Eye (tissue), 1 donor: ENCODE measurements at places on chromosomes 7 and 10.

DNA sequence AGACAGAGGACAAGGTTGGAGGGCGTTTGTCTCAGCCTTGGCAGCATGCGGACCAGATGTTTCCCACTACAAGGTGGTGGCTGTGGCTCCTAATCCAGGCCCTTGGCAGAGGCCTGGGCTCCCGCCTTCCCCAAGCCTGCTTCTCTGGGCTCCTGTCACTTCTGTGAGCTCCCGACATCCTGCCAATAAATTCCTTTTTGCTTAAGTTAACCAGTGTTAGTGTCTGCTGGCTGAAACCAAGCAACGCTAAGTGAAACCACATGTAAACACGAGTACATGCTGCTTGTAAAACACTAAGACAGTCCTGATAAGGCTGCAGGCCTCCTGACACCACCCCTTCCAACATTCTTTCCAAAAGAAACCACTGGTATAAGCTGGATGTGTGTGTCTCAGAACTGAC is 263.6 kb upstream of the ZMIZ1 start:
- DNase-seq = peak; percentile 92

DNA sequence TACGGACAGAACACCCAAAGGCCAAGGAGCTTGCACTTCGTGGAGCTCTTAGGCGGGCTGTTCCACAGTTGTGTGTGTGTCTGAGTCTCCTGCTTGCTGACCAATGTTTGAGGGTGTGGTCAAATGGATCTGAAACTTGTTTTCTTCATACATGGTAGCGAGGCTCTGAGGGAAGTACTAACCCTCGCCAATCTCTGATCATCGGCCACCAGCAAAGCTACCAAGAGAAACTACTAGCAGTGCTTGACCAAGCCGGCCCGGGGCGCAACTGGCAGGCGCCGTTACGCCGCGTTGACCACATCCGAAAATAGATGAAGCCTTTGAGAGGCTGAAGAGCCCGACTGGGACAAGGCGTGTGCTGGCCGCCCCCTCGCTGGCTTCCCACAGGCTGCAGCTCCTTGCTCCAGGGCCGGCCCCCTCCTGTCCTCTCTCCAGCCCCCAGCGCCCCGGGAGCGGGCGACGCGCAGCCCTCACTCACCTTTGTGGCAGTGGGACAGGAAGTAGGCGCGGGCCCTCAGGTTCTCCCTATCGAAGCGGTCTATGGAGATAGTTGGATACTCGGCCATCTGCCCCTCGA is 384 bp downstream of the DCLRE1C start:
- DNase-seq = no peak

- no peak for DNase-seq
These were observed 211.2 kb downstream of the SEMA3D start for GRCh38 chr7:84975586-84976185.

- DNase-seq = no peak
These were observed 4.2 kb upstream of the PILRA start for GRCh38 chr7:100369105-100369504.

DNA sequence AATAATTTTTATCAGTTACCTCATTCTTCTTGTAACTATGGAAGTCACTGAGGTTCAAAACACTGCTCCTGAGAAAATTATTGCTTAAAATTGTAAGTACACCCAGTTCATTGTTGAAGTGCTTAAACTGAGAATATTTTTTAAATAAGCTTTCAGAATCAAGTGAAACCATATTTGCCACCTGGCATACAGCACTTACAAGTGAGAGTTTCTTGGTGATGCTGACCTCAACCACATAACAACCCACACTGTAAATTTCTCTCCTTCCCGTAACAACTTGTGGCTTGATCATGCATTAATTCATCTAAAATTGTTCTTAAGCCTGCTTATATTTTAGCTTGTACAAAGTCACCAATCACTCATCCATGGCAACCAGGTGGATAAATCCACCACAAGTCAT is 34.0 kb downstream of the IMMP2L start:
- no peak for DNase-seq

GRCh38 chr10:62154231-62154630 is 114.4 kb downstream of the RTKN2 start:
- DNase-seq = no peak

- no peak for DNase-seq
These were observed 32.1 kb upstream of the SLC26A4 start for GRCh38 chr7:107628461-107629064.

- peak; percentile 67 for DNase-seq
These were observed 486 bp downstream of the HIPK2 start for GRCh38 chr7:139777133-139777891.

DNA sequence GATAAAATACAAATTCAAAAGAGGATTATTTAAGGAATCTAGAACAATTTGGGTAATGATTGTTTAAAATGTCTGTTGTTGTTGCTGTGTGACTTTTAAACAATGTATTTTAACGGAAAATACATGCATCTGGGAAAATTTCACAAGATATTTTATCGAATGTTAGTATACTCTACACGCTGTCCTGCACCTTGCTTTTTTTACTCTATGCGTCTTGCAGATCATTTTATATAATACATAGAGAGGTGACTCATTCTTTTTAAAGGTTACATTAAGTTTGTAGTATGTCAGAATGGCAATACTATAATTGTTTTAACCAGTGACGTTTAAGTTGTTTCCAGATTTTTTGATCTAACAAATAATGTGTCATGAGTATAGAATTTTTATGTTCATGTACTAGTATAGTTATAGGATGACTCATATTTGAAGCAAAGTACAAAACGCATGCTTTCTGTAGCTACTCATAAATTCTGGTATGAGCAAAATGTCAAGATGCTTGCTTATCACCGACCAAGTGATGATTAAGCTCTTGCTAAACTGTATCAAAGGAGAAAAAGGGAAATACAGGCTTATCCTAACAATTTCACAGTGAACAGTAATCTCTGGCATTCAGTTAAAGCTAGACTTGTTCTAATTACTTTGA is 4.9 kb downstream of the DKK1 start:
- DNase-seq = no peak

GRCh38 chr7:111282626-111283025 is 191.7 kb downstream of the LRRN3 start:
- no peak for DNase-seq

DNA sequence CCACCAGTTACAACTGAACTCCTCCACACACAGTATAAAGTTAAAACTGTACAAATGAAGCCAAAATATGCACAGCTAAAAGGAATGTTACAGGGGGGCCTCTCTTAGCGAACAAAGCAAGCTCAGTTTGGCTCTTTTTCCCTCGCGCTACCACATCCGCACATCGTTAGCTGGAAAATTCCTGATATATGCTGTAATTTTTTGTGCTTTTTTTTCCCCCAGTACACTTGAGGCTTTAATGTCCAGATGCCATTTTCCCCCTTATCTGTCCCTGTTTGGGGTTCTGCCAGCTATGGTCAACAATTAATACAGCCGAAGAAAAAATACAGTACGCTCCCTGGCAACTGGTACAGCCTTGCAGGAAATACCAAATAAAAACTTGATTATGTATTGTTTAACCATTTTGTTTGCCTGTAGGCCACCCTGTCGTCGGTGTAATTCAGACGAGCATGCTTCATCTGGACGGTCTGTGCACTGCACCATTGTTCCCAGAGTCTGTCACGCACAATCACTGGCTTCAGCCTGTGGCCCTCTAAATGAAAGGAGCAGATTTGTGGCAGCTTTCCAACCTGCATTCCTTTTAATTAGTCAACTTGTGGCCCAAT is 108.1 kb upstream of the FAM133B start:
- peak; percentile 92 for DNase-seq

DNA sequence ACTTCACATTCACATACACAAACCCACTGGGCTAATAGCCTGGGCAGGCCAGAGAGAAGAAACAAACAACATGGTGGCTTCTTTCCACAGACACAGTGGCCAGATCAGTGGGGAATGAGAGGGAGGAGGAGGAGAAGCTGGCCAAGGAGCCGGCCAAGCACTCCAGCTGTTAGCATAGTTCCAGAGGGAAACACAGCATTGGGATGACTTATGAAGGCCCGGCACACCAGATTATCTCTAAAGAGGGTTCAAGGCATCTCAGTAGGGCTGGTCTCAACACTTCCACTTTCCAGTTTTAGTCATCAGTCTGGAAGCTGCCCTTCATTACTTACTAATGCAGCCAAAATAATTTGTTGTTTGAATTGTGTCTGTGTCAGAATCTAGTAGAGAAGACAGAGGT is 42.1 kb upstream of the GPR26 start:
- DNase-seq = no peak

DNA sequence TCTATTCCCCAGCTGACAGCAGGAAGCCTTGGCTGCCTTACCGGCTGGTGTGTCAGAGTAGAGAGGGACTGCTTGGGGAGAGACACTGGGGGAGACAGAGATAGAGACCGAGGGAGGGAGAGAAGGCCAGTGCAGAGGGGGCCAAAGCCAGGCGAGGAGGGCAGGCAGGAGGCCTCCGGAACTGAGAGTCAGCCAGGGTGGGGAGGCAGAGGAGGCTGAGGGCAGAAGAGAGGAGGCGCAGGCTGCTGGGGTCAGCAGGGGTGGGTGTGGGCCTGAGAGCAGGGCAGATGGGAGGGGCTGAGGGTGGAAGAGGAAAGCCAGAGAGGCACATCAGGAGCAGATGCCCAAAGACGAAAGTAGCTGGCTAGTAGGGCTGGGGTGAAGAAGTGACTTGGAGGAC is 57.2 kb upstream of the PAX2 start:
- DNase-seq = no peak

GRCh38 chr10:22837771-22838170 is 90.1 kb upstream of the ARMC3 start:
- no peak for DNase-seq

- no peak for DNase-seq
These were observed 86.6 kb downstream of the NRBF2 start for GRCh38 chr10:63219749-63220148.

GRCh38 chr7:158357106-158357897 is 230.3 kb downstream of the PTPRN2 start:
- DNase-seq = no peak

DNA sequence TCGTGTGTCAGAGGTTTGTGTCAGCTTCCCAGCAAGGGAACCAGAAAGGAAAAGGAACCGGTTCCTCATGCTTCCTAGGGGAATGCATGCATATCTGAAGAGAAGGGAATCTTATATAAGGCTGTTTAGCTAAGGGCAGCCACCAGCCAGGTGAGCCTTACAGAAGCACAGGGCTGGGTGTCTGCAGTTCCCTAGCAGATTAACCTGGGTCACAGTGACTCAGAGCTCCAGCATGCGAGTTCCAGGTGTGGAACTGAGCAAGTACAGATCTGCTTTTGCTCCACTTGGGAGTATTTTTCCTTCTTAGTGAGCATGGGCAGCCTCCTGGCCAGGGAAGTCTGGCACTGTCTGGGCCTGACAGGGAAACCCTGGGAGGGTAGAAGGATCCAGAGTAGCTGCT is 957 bp upstream of the ANKRD2 start:
- no peak for DNase-seq

DNA sequence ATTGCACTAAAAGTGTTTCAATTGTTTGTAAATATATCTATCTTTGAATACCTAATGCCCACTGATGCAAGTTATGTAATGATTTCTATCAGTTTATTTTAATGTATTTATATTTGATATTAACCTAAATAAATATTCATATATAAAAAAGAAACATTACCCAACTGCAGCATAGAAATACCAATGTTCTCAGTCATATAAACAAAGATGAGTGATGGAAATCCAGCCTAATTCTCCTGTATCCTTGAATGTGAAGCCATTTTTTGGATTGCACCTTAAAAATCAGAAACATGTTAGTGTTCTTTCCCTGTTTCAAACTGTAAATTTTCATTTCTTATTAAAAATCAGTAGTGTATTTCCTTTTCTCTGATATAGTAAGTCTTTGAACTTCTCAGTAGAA is 305.8 kb upstream of the GNAI1 start:
- no peak for DNase-seq

GRCh38 chr7:50851451-50851850 is 68.8 kb upstream of the GRB10 start:
- DNase-seq = no peak

DNA sequence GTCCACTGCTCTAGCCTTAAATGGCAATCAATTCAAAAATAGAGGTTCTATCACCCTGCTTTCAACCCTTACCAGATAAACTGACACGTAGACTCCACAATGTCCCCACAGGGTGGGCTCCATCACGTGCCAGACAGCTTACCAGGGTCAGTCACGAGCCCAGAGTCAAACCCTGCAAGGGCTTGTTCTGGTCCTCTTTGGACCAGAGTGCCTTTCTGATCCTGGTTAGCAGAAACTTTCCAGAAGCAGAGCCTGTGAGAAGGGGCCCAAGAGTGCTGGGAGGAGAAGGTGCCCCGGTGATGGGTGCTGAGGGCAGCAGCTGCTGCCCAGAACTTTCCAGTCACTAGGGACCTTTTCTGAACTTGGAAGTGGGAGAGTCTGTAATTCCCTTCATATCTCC is 354 bp upstream of the GIMAP5 start:
- DNase-seq = no peak

- no peak for DNase-seq
These were observed 33.4 kb downstream of the CDCA7L start for GRCh38 chr7:21912305-21912704.

DNA sequence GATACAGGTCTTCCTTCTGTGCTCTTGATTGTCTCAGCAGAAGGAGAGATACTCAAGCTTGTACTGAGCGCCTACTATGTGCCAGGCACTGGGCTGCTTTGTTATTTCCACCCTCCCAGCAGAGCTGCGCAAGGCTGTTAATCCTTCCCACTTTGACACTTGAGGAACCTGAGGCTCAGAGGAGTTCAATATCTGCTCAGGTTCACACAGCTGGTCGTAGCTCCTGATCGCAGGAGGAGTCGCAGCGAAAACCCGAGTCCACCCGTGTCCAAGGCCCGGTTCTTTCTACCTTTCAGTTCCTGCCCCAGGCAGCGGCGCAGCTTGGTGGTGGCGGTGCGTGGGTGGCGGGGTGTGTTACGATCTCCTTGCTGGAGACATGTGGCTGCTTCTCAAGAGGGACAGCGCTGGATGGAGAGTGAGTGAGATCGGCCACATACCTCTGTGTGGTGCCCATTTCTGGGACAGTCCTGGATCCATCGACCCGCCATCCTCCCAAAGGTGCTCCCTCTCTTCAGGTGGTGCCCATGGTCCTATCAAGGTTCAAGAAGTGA is 26.5 kb upstream of the SAMD8 start:
- no peak for DNase-seq

- DNase-seq = no peak
These were observed 32.3 kb downstream of the AHCYL2 start for GRCh38 chr7:129257168-129257567.

GRCh38 chr10:10533437-10533836 is 484.2 kb upstream of the CELF2 start:
- peak; percentile 33 for DNase-seq

DNA sequence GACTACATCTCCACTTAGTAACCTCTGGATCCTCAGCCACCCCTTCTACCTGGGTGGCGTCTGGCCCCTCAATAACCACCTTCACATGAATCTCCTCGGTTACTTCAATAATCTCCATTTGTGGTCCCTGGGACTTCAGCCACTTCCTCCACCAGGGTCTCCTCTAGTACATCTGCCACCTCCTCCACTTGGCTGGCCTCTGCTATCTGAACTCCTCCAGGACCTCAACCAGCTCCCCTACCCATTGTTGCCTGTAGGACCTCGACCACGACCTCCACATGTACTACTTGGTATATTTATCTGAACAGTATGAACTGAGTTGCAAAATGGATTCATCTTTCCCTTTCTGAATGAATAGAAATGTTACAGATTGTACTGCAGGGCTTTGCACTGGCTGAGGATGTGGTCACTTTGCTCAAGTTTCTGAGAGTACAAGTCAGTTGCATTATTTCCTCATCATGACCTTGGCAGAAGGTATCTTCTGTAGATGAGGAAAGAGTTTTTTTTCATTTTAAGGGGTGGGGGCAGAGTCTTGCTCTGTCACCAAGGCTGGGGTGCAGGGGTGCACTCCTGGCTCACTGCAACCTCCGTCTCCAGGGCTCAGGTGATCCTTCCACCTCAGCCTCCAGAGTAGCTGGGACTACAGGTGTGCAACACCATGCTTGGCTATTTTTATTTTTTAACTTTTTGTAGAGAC is 36.0 kb downstream of the MAT1A start:
- DNase-seq = no peak
